ENCODE measurements at places on chromosomes 1 and 21. TPM values are rescaled to one million over a fixed set of nuclear protein-coding genes. Genes with fewer than 3 reads are reported as not detected.

The CLCNKB gene
- 0.52 TPM for total RNA-seq

The CRTC2 gene
- 19.4 TPM for total RNA-seq

The DIRAS3 gene
- total RNA-seq = 2.1 TPM

The FCAMR gene
- not detected for total RNA-seq

The RAB3GAP2 gene
- total RNA-seq = 35.8 TPM

The CHIA gene
- 207 TPM for total RNA-seq

The IL10 gene
- total RNA-seq = 0.98 TPM

The KRTAP19-1 gene
- not detected for total RNA-seq

The ELF3 gene
- 261 TPM for total RNA-seq

The BRDT gene
- total RNA-seq = not detected

The OR2T29 gene
- total RNA-seq = not detected

The FALEC gene
- total RNA-seq = 4.2 TPM

The MYCL gene
- total RNA-seq = 5.2 TPM

The KRTAP19-2 gene
- not detected for total RNA-seq

The ZZZ3 gene
- 35.0 TPM for total RNA-seq

The ATP1A4 gene
- total RNA-seq = 0.52 TPM

The INSRR gene
- total RNA-seq = not detected

The ANKRD65 gene
- total RNA-seq = 43.4 TPM

The RIMKLA gene
- 5.2 TPM for total RNA-seq

The HSPB7 gene
- 2.4 TPM for total RNA-seq

The CELF3 gene
- not detected for total RNA-seq

The DYRK3 gene
- 18.8 TPM for total RNA-seq

The NT5C1A gene
- total RNA-seq = 3.1 TPM

The TSACC gene
- not detected for total RNA-seq

The MYBPH gene
- total RNA-seq = 0.39 TPM

Measured in upper lobe of left lung (tissue), 6 donors.